ENCODE measurements at places on chromosomes 3 and 15.

DNA sequence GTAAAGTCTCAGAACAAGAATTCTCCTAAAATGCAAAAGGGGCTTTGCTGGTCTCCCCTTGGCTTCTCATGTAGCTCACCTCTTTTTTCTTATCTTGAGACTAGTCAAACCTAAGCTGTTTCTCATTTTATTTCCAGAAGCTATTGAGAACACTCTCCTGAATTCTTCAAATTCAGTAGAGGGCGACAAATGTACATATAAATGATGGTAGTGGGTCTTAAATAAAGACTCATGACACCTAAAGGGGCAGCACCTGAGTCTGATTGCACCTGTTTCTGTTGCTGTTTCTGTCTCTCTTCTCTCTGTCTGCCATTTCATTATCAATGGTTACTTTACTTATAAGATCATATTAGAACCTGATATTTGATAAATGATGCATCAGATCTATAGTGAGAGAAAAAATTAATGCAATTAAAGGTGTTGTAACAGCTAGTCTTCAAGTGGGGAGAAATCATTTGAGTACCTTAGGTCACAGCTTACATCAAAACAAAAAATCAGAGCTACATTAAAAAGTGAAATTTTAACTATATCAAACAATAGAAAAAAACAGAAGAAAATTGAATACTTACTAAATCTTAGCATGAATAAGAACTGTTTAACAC is 7.0 kb downstream of the ADIPOQ start:
- DNase-seq = no peak

DNA sequence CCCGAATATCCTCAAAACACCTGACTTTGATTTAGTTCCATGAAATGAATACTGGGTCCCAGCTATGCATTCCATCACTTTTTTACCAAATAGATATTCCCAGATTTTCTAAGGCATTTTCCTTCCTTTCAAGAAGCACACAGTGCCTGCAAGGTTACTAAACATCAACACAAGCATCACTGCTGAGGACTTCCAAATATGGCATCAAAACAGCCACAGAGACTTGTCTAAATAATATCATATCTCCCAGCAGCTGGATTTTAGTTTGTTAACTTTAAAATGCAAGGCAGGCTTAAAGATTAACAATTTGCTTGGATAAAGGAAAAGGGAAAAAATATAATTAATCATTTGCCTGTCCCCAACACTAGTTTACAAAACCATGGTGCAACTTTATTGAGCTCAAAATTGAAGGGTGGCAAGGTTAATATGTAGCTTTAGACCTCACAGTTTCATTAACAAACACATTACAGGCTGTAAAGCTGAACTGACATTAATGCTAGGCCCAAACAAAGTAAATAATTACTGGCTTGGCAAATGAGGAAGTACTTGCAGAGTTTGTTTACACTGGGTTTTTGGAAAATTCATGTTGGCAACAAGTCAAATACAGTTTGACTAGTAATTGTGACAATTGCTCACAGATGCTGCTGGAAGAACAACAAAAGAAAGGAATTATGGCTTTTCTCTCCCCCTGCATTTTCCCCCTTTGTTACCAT is 401.7 kb upstream of the CDIN1 start:
- DNase-seq = no peak

DNA sequence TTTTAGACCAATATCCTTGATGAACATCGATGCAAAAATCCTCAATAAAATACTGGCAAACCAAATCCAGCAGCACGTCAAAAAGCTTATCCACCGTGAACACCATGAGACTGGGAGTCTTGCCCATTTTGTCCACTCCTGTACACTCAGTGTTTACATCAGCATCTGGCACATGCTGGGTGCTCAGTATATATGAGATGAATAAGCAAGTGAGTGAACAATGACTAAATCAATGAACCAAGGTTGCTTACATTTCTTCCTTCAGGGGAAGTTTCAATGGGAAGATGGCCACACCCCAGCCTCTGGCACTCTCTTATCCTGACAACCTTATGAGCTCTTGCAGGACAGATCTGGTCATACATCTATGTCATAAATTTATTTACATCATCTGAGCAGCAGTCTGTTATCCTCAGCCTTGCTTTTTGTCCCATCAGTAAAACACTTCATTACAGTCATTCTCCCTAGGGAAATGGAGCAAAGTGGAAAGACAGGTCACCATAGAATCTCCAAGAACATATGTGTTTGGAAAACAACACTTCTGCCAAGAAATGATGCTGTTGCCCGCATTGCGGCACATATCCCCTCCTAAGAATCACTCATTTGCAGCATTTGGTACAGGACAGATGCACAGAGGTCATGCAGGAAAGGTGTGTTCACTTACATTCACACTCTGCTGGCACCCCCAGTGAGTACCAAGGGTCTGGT is 171.8 kb upstream of the EIF1B start:
- peak; percentile 38 for DNase-seq

- DNase-seq = no peak
Observed at GRCh38 chr15:60074181-60074885, 70.2 kb downstream of the FOXB1 start.

- no peak for DNase-seq
Observed at GRCh38 chr3:126551839-126552687, 6.7 kb downstream of the C3orf22 start.

DNA sequence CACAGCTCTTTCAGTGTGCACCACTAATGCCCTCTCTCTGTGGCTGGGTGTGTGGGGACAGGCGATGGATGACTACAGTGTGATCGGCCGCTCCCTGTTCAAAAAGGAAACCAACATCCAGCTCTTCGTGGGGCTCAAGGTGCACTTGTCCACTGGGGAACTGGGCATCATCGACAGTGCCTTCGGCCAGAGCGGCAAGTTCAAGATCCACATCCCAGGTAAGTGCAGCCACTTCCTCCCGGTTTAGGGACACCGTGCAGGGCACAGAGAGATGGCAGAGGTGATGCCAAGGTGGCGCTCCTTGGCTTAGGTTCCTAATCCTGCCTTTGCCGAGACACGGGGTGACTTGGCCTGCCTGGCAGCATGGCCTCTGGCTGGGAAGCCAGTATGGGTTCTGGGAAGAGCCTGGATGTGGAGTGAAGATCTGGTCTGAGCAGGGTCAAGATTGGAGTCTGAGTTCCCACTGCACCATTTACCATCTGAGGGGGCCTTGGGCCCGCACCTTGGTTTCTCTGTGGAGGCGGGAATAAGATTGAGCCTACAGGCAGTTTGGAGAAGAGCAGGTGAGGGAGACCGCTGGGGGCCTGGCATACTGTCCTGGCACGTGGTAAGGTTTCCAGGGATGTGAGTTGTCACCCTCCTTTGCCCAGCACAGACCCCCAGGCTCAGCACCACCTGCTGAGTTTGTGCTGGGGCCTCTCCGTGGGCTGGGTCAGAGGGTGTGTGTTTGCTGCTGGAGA is 108.4 kb downstream of the DNAJB8 start:
- no peak for DNase-seq

GRCh38 chr15:65902373-65902772 is 33.1 kb downstream of the RAB11A start:
- no peak for DNase-seq

DNA sequence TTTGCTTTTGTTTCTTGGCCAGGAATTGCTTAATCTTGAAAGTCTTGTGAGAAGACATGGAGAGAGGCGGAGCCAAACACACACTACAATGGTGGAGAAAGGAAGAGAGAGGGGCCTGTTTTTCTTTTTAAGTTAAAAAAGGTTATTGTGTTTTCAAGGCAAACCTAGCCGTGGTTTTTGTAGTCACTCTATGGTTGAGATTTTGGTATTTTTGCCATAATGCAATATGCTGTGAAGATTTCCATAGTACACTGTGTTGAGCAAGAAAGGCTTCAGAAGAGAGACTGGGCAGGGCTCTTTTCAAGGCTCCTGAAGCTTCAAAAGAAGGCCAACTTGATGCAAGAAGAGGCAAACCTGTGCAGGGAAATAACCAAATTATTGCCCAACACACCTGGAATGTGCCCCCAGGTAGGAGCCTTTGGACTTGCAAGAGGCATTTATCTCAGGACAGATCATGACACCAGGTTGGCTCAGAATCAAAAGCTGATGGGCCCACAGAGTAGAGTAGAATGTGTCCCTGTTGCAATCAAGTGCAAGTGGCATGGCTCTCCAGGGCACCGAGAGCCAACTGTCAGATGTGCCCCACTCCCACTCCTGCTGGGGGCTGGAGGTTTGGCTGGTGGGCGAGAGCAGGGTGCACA is 22.1 kb downstream of the AMOTL2 start:
- DNase-seq = no peak

- DNase-seq = no peak
Observed at GRCh38 chr3:126750756-126751121, 46.7 kb downstream of the CHCHD6 start.

DNA sequence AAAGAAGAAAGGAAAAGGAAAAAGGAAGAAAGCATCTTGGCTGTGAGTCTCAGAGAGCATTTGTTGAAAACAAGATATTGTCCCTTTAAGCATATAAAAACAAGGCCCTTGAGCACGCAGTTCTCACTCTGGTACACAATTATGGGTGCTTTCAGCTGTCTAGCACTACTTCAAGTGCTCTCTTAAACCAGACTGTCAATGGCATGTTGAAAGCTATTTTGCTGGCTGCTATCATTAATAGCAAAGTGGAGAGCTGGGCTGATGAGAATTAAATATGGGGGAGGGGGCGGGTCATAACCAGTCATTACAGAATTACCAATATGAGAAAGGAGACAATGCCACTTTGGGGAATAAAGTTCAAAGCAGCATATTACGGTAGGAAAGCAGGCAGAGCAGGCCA is 9.3 kb downstream of the TLE3 start:
- no peak for DNase-seq

DNA sequence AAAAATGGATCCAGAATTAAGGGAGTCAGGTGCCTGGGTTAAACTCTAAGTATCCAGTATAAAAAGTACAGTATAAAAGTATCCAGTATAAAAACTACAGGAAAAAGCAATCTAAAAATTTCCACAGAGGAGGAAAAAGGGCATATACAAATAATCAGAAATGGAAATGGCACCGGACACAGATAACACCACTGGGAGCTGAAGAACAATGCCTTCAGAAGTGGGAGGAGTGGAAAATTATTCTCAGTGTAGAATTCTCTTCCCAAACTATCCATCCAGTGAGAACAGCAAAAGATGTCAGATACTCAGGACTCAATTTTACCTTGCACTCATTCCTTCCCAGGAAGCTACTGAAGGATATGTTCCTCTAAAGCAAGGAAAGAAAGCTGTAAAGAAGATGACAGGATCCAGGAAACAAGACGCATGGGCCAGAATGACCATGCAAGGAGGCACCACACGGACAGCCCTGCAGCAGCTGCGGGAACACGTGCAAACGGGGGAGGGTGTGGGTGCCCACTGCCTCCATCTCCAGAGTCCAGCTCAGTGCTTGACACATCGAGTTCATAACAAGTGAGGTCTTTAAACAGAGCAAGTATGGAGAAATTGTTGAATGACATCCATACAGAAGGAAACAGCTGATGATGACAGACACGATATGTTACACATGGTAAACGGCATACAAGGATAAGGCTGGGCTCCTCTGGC is 68.5 kb downstream of the CHSY1 start:
- DNase-seq = no peak

DNA sequence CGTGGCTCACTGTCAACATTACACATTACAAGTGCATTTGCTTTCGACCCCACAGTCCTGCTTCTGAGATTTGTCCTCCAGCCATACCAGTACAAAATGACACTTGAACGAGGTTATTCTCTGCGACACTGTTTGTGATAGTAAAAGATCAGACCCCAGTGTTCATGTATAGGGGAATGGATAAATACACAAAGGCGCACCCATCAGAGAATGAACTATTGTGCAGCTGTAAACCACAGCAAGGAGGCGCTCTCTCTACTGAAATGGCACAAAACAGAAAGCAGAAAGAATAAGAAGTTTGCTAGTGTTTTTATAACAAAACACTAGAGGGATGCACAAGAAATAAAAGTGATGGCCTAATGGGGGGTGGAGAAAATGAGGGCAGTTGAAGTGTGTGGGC is 4.9 kb upstream of the CHSY1 start:
- DNase-seq = no peak

- no peak for DNase-seq
Observed at GRCh38 chr15:65653801-65654521, 32.2 kb downstream of the SLC24A1 start.

- DNase-seq = peak; percentile 5
Observed at GRCh38 chr3:108907194-108907593, 46.5 kb downstream of the GUCA1C start.

All from AG08396 (cell line).